ENCODE measurements at places on chromosomes 5 and 9. TPM values are rescaled to one million over a fixed set of nuclear protein-coding genes. Genes with fewer than 3 reads are reported as not detected.

GRCh38 chr9:91443994-91444392, 20.4 kb upstream of the NFIL3 start:
- DNase-seq, result no peak

ARHGEF39 gene
- total RNA-seq, result 0.54 TPM

KCNN2 gene
- total RNA-seq, result not detected

LURAP1L gene
- total RNA-seq, result 10.3 TPM

POLK gene
- total RNA-seq, result 48.2 TPM

- peak; percentile 37 for DNase-seq
Observed at GRCh38 chr5:67209141-67209771, 12.7 kb upstream of the CD180 start.

FBP1 gene
- total RNA-seq, result 6.6 TPM

DNA sequence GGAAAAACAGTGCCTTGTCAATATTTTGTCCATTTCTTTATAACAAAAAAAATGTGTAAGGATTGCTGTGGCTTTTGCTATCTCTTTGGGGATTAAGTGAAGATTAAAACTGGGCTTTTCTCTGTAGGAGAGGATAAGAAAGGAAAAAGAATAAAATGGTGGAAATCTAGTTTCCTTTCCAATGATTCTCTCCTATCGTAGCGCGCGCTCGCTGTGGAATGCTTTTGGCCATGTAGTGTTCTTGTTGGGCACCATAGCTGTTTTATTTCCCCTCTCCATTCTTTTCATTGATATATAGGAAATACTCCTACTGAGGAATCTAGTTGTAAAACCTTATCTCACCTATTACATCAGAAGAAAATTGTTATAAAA, 1.5 kb downstream of the STXBP1 start:
- no peak for DNase-seq

GRCh38 chr9:99016681-99017387, 73.1 kb downstream of the COL15A1 start:
- no peak for DNase-seq

ADAMTSL1 gene
- 75.5 TPM for total RNA-seq

NKD2 gene
- 1.4 TPM for total RNA-seq

MED10 gene
- total RNA-seq, result 25.0 TPM

DNA sequence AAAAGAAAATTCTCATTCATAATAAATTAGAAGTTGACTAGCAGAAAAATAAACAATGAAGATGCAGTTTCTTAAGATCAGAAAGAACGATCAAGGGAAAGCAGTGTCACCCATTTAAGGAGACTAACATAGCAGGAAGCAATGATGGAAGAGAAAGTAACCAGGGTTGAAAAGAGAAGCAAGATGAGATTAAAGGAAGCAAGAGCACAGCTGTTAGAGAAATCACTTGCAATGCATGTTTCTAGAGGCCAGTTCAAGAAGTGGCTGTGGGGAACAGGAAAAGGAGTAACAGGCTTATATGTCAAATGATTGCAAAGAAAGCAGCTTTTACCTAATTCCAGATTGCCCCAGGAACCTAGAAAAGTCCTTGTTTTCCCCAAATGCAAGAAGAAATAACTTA, 46.8 kb upstream of the SLC1A1 start:
- no peak for DNase-seq

FAM151B gene
- total RNA-seq, result 3.9 TPM

- DNase-seq, result no peak
Observed at GRCh38 chr5:149782018-149782894, 52.1 kb downstream of the PPARGC1B start.

KCNIP1 gene
- not detected for total RNA-seq

- no peak for DNase-seq
Observed at GRCh38 chr5:95615164-95615467, 4.8 kb upstream of the GPR150 start.

PCDHGA5 gene
- total RNA-seq, result 9.5 TPM

QSOX2 gene
- total RNA-seq, result 7.2 TPM

DNA sequence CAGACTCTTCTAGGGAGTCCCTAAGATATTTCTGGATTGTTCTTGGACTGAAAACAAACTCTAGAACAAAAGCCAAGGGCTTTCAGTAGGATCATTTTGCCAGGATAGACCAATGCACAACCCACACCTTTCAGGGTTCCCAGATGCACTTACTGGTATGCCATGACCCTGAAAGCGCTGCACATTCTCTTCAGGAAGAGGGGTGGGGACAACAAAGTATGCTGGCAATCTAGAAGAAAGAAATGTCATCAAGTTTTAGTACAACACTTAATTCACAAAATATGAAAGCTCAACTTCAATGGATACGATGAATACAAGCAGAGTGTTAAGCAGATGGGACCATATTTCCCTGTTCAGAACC, 57.2 kb downstream of the MTMR12 start:
- DNase-seq, result no peak

FREM1 gene
- total RNA-seq, result 24.8 TPM

DNA sequence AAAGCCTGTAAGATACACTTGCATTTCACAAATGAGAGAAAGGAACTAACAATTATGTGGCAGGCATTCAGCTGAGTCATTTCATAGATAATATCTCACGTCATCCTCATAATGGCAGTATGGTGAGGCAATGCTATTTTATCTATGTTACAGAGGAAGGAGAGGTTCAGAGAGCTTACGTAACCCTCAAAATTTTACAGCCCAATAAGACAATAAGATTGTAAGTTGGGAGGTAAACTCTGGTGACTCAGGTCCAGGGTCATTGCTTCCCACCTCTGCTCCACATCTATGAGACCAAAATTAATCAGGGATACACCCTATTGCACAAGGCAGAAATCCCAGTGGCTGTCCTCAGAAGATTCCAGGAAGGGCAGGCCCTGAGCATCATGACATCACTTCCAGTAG, 309.7 kb downstream of the NSG2 start:
- DNase-seq, result no peak

GRCh38 chr9:91954841-91955471, 4.9 kb upstream of the ROR2 start:
- no peak for DNase-seq

GRCh38 chr9:72954431-72955125, 1.7 kb upstream of the ALDH1A1 start:
- DNase-seq, result no peak

PRR16 gene
- total RNA-seq, result 19.8 TPM

DNA sequence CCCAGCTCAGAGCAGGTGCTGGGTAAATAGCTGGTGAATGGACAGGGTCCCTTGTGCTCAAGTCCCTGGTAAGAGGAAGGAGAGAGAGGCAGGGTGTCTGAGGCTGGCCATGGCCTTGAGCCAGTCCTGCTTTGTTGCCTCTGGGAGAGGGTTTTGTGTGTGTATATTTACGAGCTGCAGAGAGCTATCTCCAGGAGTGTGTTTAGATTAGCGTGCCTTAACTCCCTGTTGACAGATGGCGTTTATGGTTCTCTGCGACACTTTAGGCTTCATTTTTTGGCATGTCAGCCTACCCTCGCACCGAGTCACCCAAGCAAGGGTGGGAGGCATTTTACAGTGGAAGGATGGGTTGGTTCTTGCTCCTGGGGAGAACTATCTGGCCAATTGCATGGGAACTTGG, 22.2 kb downstream of the HMCN2 start:
- no peak for DNase-seq

GRCh38 chr9:135584934-135585333, 23.4 kb downstream of the PAEP start:
- DNase-seq, result no peak

- DNase-seq, result no peak
Observed at GRCh38 chr5:85357309-85357708, 972.6 kb upstream of the EDIL3 start.

DNA sequence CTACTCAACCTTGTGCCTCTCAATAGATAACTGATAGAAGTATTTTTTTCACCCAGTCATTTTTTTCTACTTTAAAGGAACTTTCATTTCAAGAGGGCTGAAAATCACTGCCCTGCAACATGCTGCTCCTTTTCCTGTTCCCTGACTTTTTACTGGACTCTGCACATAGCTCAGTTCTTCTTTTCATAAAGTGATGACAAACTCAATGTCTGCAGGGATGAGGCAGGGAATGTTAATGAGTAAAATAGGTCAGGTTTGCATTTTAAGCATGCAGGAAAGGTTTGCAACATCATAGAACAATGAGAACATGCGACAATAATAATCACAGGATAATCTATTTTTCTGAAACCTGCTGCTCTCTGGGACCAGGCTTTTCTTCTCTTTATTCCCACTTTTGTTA, 172.2 kb upstream of the SGCD start:
- no peak for DNase-seq

DNA sequence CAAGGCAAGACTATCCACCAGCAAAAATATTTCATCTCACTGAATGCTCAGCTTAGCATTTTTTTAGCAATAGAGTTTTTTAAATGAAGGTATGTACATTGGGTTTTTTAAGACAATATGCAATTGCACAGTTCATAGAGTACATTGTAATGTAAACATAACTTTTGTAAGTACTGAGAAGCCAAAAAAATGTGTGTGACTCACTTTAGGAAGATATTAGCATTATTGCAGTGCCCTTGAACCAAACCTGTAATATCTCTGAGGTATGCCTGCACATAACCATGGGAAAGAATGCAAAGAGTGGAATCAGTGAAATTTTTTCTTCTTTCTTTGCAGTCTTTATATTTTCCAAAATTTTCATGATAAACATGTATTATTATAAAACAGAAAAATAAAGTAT, 1533.3 kb upstream of the WWC1 start:
- no peak for DNase-seq

- no peak for DNase-seq
Observed at GRCh38 chr5:143968071-143968878, 156.3 kb downstream of the HMHB1 start.

GCNT4 gene
- total RNA-seq, result 3.1 TPM

GRCh38 chr9:122261469-122261881, 3.2 kb downstream of the RBM18 start:
- DNase-seq, result peak; percentile 30

GRCh38 chr5:103860327-103860726, 297.7 kb upstream of the NUDT12 start:
- no peak for DNase-seq

Data from thoracic aorta (tissue), 2 donors.